ENCODE measurements at places on chromosomes 1 and 21. TPM values are rescaled to one million over a fixed set of nuclear protein-coding genes. Genes with fewer than 3 reads are reported as not detected.

The LCE1E gene
- not detected for total RNA-seq

The HJV gene
- total RNA-seq: not detected

The OPRD1 gene
- total RNA-seq: 0.13 TPM

The PTGS2 gene
- total RNA-seq: 4.5 TPM

The DVL1 gene
- 87.5 TPM for total RNA-seq

GRCh38 chr1:32636914-32637645, 13.3 kb downstream of the ZBTB8OS start:
- ATAC-seq: no peak

GRCh38 chr1:153000294-153000693, 1.3 kb upstream of the SPRR3 start:
- ATAC-seq: no peak

DNA sequence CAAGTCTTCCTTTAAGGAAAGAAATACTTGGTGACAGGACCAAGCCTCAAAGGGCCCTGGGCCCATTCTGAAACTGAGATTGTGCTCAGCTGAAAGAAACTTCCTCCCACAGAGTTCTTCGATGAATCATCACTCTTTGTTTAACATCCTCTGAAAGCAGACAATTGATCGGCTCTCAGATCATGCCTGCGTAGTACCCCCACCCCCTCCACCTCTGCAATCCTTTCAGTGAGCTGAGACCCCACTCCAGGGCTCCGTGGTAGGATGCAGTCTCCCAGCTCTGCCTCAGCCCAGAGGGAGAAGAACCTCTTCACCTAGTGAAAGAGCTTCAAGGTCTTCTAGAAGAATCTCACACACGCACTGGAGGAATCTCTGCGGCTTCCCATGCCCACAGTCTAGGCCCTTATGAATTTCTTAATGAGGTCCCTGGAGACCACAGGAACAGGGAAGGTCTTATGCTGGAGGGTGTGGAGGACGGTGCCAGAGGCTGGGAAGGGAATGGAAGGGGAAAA, 104.9 kb upstream of the SOD1 start:
- no peak for ATAC-seq

DNA sequence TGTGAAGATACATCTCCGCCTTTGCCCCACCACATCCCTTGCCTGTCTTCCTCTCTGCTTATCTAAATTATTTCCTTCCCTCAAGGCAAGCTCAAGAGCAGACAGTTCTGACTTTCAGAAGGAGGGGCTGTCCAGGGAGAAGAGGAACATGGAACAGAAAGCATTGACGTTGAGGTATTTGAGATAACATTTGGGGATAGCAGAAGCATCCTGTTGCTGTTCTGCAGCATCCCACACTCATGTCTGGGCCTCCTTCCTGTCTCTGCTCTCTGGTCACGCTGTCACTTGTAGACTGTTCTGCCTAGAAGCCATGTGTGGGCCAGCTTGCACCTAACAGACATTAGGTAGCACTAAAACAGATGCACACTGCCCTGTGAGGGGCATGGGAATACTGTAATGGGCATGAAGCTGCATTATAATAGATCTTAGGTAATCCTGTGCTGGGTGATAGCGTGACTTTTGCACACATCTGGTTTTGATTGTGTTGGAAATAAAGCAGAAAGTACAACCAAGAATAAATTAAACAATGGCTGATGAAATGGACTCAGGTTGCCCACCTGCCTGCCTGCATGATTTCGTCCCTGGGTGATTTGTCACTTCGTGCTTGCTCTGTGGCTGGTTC, 660 bp upstream of the RD3 start:
- no peak for ATAC-seq

DNA sequence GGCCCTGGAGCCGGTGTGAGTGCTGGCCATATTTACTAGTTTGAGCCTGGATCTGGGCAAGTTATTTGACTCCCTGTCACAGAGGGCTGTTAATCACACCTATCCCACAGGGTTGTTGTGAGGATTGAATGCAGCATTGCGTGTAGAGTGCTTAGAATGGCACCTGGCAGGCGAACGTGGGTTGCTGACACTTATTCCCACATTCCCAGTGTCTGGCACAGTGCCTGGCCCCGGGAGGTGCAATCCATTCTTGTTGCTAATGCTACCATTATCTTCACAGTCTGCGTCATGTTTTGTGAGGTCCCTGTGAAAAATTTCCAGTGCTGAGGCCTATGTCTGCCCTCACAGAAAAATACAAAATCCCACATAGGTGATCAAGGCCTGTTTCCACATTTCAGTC, 66.1 kb downstream of the CD2 start:
- ATAC-seq: no peak

GRCh38 chr1:16207318-16208269, 4.9 kb downstream of the ARHGEF19 start:
- no peak for ATAC-seq

DNA sequence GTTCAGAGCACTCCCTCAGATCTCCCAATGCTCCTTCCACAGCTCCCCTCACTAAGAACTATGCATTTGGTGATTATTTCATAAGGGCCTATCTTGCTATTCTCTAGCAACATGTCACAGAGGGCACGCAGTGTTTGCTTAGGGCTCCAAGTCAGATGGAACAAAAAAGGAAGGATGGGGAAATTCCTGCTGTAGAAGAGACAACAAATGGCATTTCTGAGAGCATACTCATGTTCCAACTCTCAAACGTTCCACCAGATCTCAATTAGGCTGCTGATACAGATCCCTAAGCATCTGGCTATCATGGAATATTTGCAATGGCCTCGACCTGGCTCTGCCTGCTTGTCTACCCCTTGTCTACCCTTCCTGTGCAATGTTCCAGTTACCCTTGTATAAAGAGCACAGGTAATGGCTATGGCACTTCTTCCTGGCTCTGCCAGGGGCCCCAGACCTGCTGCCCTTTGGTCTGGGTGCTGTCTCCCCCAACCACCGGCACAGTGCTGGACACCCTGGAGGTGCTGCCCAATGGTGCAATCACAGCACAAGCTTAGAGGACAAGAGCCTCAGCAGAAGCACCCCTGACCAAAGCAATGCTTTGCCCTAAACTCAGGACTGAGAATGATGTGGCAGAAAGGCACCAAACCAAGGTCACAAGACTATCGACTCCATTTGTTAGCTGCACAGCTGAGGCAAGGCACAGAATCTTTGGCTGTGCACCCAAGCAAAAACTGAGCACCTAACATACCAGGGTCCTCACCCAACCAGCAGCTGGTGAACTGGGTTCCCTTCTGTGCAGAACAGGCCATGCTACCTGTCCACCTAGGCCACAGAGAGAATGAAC, 3.6 kb downstream of the PARP1 start:
- ATAC-seq: no peak

Measured in gastroesophageal sphincter (tissue), 4 donors.